ENCODE measurements at places on chromosomes 7 and 10.

DNA sequence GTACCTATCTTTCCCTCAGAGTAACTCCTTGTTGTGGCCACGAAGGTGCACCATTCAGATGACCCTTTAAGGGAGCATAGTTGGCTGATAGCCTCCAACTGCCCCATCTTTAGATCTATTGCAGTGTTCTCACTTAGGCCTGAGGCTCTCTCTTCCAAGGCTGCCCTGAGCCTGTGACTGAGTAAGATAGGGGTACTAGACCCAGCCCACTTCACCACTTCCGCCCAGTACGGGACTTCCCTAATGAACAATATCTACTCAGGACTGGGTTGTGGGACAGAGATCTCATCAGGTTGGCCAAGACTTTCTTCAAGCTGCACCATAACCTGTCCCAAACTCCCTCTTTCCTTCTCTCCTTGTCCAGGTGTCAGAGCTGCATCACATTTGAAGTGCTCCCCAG, 5.7 kb upstream of the GNAI1 start:
- no peak for DNase-seq

- no peak for DNase-seq
Observed at GRCh38 chr10:42850931-42851330, 68.3 kb downstream of the BMS1 start.

DNA sequence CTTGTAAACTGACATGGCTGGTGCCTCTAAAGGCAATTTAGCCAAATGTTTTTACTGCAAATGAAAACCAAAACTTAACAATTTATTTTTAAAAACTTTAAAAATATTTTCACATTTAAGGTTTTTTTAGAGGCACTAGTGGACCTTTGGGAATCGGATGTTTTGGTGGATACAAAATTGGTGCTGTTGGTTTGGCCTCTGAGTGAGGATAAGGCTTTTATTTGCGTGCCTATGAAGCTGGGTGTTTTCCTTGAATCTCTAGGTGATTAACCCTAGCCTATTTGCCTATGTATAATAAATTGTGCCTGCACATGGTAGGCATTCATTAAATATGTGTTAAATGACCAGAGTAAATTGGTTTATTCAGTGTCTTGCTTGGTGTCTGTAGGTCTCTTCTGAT, 2.9 kb upstream of the SGCE start:
- no peak for DNase-seq

DNA sequence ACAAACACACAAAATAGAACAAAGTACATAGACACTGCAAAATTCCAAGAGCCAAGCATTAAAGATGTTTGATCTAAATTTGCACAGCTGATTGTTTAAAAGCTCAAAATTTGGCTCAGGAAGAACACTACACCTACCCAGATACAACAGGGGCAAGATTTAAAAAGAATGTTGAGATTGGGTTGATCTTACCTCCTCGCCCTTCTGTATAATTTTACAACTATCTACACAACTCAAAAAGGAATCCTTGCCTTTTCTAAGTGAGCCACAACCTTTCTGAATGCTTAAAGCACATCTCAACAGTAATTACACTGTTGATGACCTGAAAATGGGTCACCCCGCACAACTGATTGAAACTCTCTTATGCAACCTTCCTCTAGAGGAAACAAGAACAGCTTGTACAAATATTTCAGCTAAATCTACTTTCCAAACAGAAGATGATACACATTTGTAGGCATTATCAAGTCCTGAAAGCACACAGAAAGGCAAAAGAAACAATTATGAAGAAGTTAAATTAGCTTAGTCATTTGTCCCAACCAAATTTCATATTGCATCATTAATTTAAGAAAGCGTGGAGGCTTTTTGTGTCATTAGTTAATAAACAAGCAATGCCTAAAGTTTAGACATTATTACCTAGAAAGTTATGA, 75.5 kb downstream of the UBE2H start:
- DNase-seq = no peak

DNA sequence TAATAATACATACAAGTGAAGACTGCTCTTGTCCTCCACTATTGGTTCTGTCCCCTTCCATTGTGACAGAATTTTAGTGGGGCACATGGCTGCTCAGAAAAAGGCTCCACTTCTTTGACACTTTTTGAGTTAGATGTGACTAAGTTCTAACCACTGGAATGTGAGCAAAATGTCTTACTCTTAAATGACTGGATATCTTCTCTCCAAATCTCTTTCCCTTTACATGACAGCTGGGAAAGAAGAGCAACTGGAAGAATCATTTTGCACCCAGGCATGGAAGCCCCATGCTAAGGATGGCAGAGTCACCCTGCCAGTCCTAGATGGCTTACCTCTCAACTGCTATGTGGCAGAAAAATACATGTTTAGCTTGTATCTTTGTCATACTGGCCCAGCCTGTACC, 97.7 kb downstream of the CACNA2D1 start:
- no peak for DNase-seq

- DNase-seq = no peak
Observed at GRCh38 chr7:70165477-70166170, 567.3 kb downstream of the AUTS2 start.

- no peak for DNase-seq
Observed at GRCh38 chr7:16743236-16743635, 10.3 kb upstream of the TSPAN13 start.

- DNase-seq = no peak
Observed at GRCh38 chr7:139557857-139558581, 34.5 kb downstream of the CLEC2L start.

GRCh38 chr7:51666751-51667150, 350.1 kb upstream of the COBL start:
- DNase-seq = no peak

- DNase-seq = no peak
Observed at GRCh38 chr10:116198676-116199035, 74.3 kb downstream of the GFRA1 start.

- no peak for DNase-seq
Observed at GRCh38 chr7:93563584-93563983, 10.9 kb downstream of the CALCR start.
